ENCODE measurements at places on chromosomes 4 and X. TPM values are rescaled to one million over a fixed set of nuclear protein-coding genes. Genes with fewer than 3 reads are reported as not detected.

GAB3 gene
- 0.19 TPM for total RNA-seq

CITED1 gene
- 6.0 TPM for total RNA-seq

GALNT7 gene
- total RNA-seq: 100 TPM

DNA sequence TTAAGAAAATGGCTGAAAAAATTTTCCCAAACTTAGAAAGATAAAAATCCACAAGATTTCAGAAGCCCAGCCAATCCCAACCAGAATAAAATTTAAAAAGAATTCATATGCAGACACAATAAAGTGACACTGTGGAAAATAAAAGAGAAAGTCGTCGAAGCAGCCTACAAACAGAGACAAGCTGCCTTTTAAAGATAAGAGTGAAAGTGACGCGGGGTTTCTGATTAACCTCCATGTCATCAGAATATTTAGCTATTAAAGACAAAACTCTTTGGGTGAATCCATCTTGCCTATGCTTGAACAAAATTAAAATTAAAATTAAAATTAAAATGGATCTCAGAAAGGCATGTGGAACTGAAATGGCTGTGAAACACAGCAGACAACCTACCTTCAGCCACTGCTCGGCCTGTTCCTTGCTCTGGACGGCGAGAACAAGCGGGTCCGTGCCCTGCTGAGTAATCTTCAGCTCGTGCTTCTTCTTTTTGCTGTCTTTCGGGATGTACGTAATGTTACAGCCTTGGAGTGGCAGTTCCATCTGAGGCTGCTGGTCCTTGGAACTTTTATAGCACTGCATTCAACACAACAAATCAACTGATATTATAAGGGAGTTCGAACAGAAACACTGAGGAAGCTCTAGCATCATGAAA lies 101.4 kb downstream of the AFAP1 start:
- H3K27me3 ChIP-seq: no peaks in the 10 kb centered on the region
- peaks cover 41% of the 10 kb centered on the region for H3K36me3 ChIP-seq
- DNase-seq: no peak
- no peak overlapping the region for H3K27ac ChIP-seq

DNA sequence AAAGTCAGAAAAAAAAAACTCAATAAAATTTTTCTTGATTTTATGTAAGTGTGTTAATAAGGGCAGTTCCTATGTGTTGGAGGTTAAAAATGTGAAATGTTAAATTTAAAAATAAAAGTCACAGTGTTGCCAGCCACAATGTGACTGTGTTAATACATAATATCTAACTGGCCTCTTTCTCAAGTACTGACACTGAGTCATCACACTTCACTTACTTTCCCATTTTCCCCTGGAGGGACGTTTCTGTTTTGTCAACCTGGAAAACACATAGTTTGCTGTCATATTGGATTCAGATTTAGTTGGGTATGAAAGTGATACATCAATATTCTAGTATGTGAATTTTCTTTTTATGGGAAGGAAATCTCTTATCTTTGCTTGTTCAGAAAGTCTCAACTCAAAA lies 46.4 kb downstream of the ARHGEF38 start:
- H3K27me3 ChIP-seq: peaks cover 7% of the 10 kb centered on the region
- no peak for DNase-seq
- no peaks in the 10 kb centered on the region for H3K36me3 ChIP-seq
- H3K4me3 ChIP-seq: no peak overlapping the region
- peaks cover 3% of the 10 kb centered on the region for H3K4me1 ChIP-seq
- H3K27ac ChIP-seq: no peak overlapping the region

CORIN gene
- 34.6 TPM for total RNA-seq

- H3K36me3 ChIP-seq: no peaks in the 10 kb centered on the region
- peaks cover 3% of the 10 kb centered on the region for H3K27me3 ChIP-seq
- no peak overlapping the region for H3K4me3 ChIP-seq
- H3K27ac ChIP-seq: no peak overlapping the region
- H3K4me1 ChIP-seq: no peaks in the 10 kb centered on the region
These were observed 43.1 kb downstream of the SRPX2 start for GRCh38 chrX:100687128-100687527.

DNA sequence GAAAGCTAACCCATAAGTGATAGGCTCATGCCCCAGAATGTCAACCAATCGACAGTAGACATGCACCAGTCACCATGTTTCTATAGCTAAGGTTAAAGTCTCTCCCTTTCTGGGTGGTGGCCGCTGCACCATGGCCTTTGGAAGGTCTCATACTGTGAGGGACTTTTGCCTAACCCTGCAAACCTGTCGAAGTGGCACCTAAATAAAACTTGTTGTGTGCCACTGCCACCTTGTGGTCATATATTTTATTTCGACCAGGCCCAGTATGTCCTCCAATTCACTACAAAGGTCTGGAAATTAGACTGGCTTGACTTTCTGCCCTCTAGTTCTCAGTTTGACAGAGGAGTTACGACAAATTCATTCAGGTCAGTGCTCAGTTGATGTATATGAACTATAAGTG lies 163.1 kb downstream of the SMARCA1 start:
- no peak for DNase-seq
- no peak overlapping the region for H3K27ac ChIP-seq
- H3K4me1 ChIP-seq: no peaks in the 10 kb centered on the region
- no peaks in the 10 kb centered on the region for H3K27me3 ChIP-seq
- no peak overlapping the region for H3K4me3 ChIP-seq
